ENCODE measurements at places on chromosomes 1 and 21. TPM values are rescaled to one million over a fixed set of nuclear protein-coding genes. Genes with fewer than 3 reads are reported as not detected.

The LMOD1 gene
- total RNA-seq = 297 TPM

The GPR61 gene
- total RNA-seq = not detected

The CLCNKA gene
- 0.51 TPM for total RNA-seq

GRCh38 chr1:190963321-190963720 is 485.7 kb upstream of the BRINP3 start:
- no peak for DNase-seq

DNA sequence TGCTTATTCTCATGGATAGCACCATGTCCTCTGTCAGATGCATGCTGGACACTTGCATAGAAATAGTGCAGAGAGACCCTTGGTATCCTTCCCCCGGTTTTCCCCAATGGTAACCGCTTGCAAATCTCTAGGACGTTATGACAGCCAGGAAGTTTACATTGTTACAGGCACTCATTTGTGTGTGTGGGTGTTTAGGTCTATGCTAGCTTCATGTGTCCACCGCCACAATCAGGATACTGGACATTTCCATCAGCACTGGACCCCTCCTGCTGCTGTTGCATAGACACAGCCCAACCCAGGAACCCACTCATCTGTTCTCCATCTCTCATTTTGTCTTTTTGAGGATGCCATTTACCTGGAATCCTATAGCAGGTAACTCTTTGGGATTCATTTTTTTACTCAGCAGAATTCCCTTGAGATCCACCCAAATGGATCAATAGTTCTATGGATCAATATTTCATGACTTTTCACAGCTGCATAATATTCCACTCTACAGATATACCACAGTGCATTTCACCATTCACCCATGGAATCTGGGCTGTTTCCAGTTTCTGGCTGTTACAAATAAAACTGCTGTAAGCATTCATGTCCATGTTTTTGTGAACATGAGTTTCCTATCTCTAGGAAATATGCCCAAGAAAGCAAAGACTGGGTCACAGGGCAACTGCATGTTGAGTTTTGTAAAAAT is 6.6 kb upstream of the WNT9A start:
- no peak for DNase-seq

- no peak for DNase-seq
Measured at GRCh38 chr1:74222701-74223100, 12.5 kb upstream of the TNNI3K start.

GRCh38 chr1:205989786-205990185 is 13.4 kb downstream of the RAB7B start:
- no peak for DNase-seq

Data from posterior vena cava (tissue), 2 donors.